ENCODE measurements at places on chromosomes 1 and 21.

DNA sequence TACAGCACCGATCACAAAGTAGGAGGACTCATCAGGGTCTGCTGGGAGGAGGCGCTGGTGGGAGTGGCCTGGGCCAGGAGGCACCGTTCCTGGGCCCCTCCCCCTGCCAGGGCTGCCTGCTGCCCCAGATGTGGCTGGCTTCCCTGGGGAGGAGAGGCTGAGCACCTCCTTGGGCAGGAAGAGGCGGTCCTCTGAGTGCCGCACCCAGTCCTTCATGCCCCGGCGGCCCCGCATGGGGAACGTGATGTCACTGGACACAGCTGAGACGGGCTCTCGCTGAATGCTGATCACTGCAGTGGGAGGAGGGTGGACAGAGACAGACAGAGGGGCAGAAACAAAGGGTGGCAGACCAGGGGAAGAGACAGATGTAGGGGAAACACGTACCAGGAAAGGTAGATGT lies 24.8 kb downstream of the ADGRB2 start:
- no peak for DNase-seq

DNA sequence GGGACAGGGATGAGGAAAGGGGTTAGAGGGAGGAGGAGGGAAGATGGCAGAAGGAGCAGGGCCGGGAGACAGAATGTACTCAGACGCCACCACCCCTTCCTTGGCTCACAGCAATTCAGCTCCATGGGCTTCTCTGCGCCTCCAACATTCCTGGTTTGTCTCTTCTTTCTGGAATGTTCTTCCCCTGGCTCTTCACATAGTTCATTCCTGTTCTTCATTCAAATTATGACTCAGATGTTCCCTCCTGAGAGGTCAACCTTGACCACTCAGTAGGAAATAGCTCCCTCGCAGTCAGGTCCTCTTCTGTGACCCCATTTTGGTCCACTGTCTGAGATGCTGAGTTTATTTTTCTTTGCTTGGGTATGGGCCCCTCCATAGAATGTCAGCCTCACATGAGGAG lies 203.2 kb downstream of the C1orf94 start:
- DNase-seq: no peak

GRCh38 chr1:31145648-31146047 lies 80.1 kb upstream of the PUM1 start:
- no peak for DNase-seq

- no peak for DNase-seq
Observed at GRCh38 chr1:12359359-12360133, 129.7 kb downstream of the VPS13D start.

Measured in inflammatory macrophage treated with lipopolysaccharide for 4 hours (primary cell).